ENCODE measurements at places on chromosomes 7 and 10.

DNA sequence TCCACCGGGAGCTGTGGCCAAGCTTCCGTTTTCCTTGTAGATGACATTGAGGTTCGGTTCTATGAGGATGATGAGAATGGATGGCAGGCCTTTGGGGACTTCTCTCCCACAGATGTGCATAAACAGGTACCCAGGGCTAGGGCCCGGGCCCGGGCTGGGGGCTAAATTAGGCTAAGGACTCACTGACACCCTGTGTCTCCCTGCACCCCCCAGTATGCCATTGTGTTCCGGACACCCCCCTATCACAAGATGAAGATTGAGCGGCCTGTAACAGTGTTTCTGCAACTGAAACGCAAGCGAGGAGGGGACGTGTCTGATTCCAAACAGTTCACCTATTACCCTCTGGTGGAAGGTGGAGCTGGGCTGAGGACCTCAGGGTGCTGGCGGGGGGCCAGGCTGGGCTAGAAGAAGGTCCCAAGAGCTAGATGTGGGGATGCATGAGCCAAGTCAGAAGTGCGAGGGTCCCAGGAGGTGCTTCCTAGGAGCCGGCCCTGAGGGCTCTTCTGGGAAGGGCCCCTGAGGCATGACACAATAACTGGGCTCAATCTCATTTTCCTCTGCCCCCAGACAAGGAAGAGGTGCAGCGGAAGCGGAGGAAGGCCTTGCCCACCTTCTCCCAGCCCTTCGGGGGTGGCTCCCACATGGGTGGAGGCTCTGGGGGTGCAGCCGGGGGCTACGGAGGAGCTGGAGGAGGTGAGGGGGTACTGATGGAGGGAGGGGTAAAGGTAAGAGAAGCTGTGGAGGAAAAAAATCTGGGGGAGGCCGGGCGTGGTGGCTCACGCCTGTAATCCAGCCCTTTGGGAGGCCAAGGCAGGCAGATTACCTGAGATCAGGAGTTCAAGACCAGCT is 2.9 kb downstream of the NFKB2 start:
- DNase-seq = no peak

DNA sequence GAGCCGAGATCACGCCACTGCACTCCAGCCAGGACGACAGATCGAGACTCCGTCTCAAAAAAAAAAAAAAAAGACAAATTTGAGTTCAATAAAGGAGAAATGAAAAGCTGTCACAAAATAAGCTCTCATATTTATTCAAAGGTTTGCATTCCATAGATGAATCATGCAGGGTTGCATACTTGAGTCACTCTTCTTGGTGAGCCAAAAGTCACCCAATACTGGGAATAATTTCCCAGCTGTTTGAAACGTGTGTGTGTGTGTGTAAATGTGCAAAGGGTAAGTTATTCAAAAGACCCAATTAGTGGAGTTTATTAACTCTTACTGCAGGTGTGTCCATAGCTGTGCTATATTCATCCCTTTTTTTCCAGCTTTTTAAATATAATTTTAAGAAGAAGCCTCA is 297.7 kb downstream of the CCDC3 start:
- no peak for DNase-seq

DNA sequence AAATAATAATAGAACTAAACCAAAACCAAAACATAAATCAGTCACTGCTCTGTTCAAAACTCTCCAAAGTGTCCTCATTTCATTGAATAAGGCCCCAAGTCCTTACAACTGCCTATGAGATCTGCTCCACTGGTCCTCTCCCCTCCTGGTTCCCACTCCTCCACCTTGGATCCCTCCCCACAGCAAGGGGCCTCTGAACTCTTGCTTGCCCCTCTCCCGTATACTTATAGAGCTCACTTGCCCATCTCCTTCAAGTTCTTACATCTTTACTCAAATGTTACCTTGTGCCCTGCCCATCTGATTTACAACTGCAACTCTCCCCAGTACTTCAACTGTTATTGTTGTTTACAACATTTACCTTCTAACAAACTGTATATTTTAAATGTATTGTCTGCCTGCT is 819 bp downstream of the POLD2 start:
- no peak for DNase-seq

DNA sequence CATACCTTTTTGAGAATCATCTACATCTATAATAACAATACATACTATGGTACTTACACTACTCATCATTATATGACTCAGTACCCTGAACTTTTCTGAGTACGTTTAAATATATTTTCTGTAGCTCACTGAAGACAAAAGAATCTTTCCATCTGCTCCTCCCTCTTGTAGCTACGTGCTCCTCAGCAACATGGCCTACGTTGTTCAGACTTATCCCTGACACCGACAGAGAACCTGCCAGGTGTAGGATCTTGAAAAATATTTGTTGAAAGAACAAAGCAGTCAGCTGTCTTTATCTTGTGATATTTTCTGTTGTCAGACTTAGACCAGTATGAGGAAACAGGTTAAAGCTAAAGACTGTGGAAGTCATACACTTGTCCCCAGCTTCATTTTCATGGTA is 356.0 kb upstream of the MYO3A start:
- DNase-seq = no peak

DNA sequence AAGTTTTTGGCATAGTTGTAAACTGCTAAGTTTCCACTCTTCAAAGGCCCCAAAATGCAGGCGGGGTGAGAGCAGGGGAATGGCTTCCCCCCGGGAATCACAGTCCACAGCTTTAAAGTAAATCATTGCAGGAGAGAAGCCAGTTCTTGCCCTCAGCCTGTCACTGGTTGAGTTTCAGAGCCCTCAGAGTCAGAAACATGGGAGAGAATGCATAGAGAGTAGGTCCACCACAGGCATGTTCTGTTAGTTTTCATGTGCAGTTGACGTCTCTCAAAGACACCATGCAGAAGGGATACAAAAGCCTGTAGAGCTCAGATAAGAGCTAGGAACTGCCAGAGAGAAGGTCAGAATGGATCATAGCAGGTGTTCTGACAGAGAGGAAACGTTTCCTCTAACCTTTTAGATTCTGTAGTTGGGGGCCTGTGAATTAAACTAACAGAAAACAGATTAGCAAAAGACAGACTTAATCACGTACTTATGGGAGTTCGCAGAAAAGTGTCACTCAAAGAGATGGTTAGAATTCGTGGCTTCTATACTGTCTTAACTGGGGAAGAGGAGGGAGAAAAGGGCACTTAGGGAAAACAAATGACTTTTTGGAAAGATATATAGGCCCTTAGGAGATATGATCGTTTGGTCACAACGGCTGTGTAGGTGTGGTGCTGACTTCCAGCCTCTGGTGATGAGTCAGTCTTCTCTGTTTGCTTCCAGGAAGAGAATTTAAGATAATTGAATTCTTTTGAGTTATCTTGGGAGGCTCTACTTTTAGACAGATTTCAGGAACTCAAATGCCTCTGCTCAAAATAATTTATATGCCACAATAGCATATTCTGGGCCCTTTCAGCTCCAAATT is 48.0 kb upstream of the MSRB2 start:
- no peak for DNase-seq

- no peak for DNase-seq
These were observed 19.5 kb downstream of the ITGA8 start for GRCh38 chr10:15700078-15700674.

DNA sequence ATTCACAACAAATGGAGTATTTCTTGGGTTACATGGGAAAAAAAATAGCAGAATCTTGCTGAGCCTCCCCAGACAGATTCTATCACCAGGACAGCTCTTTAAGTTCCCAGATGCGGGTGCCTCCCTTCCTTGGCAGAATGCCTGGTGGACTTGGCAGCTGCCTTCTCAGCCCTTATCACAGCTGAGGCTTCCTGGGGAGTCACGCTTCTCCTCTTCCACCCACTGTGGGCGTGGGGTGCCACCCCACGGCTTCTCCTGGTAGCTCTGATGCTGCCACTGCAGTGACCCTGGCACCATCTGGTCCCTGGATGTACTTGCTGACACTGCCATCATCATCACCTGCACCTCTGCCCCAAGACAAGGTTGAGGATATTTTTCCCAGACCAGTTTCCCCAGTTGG is 16.2 kb upstream of the NME8 start:
- DNase-seq = no peak

GRCh38 chr10:16952080-16952479 is 134.9 kb upstream of the RSU1 start:
- no peak for DNase-seq

DNA sequence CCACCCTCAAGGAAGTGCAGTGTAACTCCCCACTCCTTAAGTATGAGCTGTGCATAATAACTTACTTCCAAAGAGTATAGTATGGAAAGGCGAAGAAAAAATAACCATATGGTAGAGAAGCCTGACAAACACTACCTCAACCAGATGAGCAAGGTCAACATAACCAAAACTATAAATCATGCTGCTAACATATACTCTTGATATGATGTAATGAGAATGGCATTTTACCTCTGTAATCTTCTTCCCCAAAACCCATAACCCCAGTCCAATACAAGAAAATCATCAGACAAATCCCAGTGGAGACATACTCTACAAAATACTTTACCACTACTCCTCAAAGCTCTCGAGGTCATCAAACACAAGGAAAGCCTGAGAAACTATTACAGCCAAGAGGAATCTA is 15.8 kb downstream of the OSBPL3 start:
- DNase-seq = no peak

GRCh38 chr7:150453181-150453580 is 2.8 kb downstream of the GIMAP8 start:
- DNase-seq = no peak

DNA sequence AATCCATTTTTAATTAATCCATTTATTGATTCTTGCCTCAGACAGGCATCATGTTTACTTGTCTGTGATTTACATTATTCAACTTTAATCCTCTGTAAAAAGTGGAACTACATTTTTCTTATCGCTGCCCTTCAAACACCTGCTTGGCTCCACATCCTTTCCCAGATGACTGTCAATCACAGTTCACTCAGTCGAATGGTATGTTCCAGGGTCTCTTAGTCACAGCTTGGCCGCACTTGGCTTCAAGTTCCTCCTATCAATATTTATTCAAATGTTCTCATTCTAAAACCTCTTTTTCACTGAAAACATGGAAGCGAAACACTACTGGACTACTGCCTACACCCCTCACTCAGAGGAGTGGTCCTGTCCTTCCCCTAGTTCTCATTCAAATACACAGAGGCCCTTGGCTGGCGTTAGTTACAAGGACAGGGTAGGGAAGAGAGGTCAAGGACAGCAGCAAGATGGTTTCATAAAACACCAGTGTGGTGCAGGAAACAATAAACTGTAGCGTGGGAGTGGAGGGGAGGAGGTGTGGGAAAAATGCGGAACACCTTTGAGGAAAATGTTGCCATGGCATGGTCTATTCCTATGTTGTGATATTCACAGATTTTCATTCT is 143.2 kb downstream of the USP6NL start:
- no peak for DNase-seq

DNA sequence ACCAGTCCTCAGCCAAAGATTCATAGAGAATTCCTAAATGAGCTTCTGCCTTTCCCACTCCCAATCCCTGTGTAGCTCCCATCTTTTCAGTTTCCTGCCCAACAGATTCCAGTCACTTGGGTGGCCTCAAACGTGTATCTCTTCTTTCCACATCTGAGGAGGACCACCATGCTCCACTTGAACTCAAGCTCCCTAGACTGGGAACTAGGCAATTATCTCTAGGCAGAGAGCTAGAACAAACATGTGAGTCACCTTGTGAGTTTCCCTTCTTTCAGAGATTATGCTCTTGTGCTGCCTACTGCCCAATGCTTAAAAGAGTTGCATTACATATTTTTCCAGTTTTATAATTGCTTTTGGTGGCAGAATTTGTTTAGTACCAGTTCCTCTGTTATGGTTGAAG is 178.0 kb downstream of the MDFIC start:
- DNase-seq = no peak

DNA sequence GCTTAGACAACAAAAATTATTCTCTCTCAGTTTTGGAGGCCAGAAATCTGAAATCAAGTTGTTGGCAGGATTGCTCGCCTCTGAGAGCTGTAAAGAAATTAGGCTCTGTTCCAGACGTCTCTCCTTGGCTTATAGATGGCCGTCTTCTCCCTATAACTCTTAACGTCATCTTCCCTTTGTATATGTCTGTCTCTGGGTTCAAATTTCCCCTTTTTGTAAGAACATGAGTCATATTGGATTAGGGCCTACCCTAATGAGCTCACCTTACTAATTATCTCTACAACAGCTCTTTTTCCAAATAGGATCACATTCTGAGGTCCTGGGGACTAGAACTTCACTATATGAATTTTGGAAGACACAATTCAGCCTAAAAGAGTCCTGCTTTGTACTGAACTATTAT is 22.4 kb downstream of the GALNTL5 start:
- DNase-seq = no peak

DNA sequence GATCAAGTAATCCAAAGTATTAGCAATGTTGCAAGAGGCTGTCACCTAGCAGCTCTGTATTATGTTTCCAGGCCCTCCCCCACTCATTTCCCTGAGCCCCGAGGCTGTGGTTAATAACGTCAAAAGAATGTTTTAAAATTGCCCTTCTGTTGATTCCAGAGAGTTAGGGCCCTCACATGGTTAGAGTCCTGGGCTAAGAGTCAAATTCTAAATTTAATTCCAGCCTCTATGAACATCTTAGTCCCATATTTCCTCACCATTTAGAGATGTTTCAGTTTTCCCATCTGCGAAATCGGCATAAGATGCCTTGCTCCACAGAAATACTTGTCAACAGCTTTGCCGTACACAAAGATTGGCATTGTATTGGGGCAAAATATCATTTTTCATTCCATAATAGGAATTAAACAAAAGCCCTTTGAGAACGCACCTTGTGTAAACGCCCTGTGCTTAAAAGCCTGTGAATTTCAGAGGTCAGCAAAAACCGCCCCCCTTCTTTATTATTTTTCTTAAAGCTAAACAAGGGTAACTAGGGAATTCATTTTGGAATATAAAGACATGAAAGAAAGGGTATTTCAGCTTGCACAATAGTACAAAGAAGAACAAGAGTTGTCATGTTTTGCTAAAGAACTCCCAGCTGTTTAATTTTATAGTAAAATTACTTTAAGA is 135.8 kb downstream of the ARID5B start:
- no peak for DNase-seq

DNA sequence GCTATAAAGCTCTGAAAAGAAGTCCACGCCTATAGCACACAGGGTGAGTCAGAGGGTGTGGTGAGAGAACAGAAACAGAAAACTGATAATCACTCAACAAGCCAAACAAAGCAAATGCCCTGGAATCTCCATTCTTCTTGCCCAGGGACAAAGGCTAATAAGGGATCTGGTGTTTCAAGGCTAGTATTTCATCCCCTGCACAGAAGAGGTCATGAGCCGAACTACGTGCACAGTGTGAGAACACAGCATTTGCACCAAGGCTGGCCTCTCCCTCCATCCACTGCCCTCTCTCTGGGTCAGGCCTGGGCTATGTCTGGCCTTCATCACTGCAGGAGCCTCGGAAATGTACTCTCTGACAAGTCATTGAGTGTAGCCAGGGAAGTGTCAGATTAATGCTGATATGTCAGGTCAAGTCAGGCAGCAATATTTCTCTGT is 42.7 kb downstream of the PRR15 start:
- no peak for DNase-seq

GRCh38 chr7:123552641-123553040 is 5.0 kb downstream of the NDUFA5 start:
- DNase-seq = no peak
